ENCODE measurements at places on chromosomes 12 and 14.

DNA sequence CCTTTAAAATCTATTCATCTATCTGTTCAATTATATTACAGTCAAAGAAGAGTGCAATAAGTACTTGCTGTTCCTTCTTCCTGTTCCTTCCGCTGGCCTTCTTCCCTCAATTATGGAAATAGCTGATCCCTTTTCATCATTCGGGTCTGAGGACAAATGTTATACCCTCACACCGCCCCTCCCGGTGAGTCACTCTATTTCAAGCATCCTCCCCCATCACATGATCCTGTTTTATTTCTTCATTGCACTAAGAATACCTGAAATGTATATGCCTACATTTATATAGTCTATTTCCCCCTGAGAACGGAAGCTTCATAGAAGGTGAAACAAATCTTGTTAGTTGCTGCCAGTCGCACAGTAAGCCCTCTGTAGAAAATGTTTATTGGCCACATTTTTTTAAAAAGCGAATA, 2.5 kb downstream of the SLC38A1 start:
- no peak for DNase-seq

GRCh38 chr12:53056296-53056695, 6.4 kb downstream of the TNS2 start:
- no peak for DNase-seq

DNA sequence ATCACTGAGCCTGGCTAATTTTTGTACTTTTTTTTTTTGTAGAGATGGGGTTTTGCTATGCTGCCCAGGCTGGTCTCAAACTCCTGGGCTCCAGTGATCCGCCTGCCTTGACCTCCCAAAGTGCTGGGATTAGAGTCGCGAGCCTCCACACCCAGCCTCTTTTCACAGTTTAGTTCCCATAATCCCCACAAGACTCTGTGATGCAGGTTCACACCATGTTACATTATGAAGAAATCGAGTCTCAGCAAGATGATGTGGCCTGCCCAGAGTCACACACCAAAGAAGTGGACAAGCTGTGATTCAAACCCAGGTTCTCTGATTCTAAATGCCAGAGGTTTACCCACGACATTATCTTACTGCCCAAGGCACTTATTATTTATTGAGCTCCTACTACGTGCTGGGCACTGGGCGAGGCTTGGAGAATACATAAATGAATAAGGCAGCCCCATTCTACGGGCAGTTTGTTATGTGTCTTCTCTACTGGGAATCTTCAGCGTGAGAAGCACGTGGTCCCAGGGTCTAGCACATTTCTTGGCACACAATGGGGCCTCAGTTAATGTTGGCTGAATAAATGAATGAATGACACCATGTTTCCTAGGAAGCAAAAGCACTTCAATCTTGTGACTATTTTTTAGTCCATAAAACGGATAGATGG, 23.5 kb upstream of the OASL start:
- DNase-seq: no peak

GRCh38 chr12:106296179-106296877, 6.2 kb upstream of the TCP11L2 start:
- DNase-seq: no peak

DNA sequence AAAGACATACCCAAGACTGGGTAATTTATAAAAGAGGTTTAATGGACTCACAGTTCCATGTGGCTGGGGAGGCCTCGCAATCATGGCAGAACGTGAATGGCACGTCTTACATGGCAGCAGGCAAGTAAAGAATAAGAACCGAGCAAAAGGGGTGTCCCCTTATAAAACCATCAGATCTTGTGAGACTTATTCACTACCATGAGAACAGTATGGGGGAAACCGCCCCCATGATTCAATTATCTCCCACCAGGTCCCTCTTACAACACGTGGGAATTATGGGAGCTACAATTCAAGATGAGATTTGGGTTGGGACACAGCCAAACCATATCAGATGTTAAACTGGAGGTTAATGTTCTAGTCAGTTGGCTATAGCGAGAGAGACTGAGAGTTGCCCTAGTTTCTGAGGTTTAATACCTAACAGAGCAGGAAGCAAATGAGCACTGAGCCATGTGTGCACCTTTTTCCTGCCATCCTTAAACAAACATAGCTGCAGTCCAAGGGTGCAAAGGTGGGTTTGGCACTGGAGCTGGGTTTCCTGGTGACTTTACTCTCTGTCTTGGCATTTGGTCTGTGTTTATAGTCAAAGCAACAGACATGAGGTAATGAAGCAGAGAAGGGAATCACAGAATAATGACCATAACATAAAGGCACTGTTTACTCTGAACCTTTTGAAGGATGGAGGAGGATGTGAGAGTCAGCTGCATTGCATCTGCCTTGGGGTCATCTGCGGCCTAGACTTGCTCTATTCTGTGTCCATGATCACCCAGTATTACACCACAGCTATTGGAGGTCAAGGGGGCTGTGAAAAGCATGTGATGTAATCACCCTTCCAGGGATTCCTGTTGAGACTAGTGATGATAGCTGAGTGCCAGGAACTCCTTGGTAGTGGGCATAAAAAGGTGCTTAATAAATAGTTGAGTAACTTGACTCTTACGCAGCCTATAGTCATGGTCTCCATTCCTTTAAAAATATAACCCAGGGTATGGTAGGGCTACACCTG, 83.6 kb upstream of the USP44 start:
- DNase-seq: no peak

DNA sequence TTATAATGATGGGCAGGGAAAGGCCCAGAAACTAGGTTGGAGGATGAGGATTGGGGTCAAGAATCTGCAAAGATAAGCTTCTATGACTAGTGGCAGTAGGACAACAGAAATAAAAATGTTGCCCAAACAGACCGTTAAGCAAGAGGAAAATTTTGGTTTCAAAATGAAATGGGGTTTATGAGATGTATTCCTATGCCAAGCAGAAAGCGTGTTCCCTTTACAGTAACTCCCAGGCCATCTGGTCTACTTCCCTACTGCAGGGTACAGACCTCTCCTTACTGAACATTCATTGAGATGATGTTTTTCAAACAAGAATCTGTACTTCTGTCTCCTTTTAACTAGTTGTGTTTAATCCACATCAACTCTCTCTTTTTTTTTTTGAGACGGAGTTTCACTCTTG, 20.4 kb upstream of the TMEM229B start:
- DNase-seq: no peak

DNA sequence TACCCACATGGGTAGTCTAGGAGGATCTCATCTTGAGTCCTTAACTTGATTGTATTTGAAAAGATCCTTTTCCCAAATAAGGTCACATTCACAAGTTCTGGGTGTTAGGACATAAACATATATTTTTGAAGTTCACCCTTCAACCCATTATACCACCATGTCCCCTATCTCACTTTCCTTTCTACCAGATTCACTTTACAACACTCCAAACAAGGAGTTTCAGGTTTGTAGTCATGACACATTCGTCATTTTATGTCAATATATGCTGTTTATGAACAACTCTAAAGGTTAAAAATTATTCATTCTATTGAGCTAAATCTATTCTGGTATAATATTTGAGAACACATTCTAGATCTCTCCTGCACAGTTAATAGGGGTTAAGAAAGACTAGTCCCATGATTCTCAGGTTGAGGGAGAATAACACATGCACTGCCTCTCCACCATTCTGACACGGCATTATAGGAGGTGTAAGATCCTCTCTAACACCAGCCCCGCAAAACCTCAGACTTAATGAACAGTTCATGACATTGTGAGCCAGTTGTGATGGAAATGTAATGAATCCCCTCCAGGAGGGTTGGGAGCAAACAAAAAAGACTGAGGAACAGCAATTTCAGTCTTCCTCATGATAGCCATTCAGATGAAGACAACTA, 72.0 kb upstream of the PSMA6 start:
- no peak for DNase-seq

DNA sequence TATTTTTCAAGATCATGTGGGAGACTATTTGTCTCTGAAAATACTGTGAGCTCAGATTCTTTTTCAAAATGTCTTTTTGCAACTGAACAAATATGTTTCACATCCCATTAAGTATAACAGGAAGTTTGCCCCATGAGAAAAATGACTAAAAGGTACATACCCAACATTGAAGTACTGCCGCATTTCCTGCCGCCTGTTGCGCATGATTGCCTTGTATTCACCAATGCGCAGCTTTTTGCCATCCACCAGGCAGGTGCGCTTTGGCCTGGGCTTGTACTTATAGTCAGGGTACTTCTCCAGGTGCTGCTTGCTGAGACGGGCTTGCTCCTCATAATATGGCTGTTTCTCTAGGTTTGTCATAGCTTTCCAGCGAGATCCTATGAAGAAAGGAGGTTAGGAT, 413.2 kb downstream of the SOX5 start:
- DNase-seq: no peak

Measured in stimulated activated CD8-positive, alpha-beta memory T cell treated with anti-CD3 and anti-CD28 coated beads, Interleukin-2, amount 100 ng/mL, for 1 hour (primary cell).